ENCODE measurements at places on chromosomes 1 and 21.

GRCh38 chr21:16455526-16455925 lies 725.7 kb downstream of the USP25 start:
- DNase-seq: no peak

DNA sequence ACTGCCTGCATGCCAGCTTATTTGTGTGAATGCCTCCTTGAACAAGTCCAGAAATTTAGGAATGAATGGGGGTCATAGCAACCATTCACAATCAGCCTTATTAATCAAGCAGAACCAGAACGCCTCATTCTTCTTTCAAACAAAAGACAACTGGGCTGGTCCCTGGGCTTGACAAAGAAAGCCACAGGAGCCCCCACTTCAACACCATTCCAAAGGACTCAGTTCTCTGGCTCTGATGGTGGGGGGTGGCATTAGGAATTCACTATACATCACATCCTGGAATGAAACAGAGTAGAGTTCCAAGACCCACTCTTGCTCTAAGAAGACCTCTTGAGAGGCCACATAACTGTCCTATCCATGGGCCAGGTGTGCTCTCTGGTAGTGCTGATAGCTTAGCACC lies 186.6 kb upstream of the ST6GALNAC5 start:
- DNase-seq: no peak

DNA sequence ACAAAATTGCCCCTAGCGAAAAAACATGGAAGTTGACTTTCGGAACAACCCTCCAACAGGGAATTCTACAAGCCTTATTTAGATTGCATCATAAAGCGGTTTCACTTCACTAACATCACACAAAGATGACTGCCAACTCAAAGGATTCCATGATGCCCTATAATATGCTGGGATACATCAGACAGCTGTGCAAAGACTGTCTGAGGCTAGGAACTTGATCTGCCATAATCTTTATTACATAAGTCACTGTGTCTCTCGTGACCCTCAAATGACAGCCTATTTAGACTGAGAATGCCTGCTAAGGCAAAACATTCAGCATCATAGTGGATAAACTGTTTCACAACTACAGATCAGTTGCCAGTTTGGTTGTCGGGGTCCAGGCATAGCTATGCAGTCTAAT lies 23.8 kb downstream of the FH start:
- DNase-seq: no peak

DNA sequence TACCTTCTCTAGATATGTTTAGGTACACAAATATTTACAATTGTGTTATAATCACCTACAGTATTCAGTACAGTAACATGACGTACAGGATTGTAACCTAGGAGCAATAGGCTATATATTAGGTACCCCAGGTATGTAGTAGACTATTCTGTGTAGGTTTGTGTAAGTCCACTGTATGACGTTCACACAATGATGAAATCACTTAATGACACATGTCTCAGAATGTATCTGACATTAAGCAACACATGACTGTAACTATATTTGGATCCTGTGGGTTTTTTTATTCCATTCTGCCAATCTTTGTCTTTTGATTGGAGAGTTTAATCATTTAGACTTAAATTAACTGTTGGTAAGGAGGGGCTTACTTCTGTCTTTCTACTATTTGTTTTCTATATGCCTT lies 52.1 kb downstream of the STYXL2 start:
- DNase-seq: no peak

GRCh38 chr21:35342440-35342839 lies 293.3 kb upstream of the RUNX1 start:
- DNase-seq: peak; percentile 16

DNA sequence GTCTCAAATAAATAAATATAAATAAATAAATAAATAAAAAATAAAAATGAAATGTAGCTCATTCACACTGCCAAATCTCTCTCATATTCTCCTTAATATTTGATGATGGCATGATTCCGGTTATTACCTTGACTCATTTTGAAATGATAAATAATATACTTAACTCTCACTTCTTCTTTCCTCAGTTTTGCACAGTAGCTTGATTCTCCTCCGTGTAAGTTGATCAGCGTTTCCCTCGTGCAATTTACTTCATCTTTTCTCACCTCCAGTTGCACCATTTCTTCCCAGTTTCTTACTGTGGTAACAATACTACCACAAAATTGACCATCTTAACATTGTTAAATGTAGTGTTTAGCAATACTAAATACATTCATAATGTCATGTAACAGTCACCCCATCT lies 111.6 kb downstream of the RIPK4 start:
- no peak for DNase-seq

DNA sequence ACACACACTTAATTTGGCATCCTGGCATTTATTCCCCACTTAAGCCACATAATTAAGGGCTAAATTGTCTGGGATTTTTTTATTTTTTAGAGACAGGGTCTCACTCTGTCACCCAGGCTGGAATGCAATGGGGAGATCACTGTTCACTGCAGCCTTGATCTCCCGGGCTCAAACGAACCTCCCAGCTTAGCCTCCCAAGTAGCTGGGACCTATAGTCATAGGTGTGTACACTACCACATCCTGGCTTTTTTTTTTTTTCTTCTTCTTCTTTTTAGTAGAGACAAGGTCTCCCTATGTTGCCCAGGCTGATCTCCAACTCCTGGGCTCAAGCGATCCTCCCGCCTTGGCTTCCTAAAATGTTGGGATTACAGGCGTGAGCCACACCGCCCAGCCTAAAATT lies 24.2 kb downstream of the ZZZ3 start:
- DNase-seq: no peak

All from stimulated activated CD4-positive, alpha-beta T cell treated with anti-CD3 and anti-CD28 coated beads, Interleukin-12 subunit alpha, Interleukin-12 subunit beta, amount 100 ng/mL, for 4 hours (primary cell).